Daoy (cell line): ENCODE measurements at places on chromosomes 5 and 9. TPM values are rescaled to one million over a fixed set of nuclear protein-coding genes. Genes with fewer than 3 reads are reported as not detected.

ITGA1 gene
- 7.6 and 8.6 TPM in 2 replicates for total RNA-seq

UGT3A2 gene
- total RNA-seq: 1.3 TPM in 1 of 2 replicates, not detected in the other

MSX2 gene
- 11.1 and 13.4 TPM in 2 replicates for total RNA-seq

ATP6V0E1 gene
- 166 and 186 TPM in 2 replicates for total RNA-seq

ZNF354C gene
- total RNA-seq: 2.7 and 3.7 TPM in 2 replicates
